ENCODE measurements at places on chromosomes 12 and 14.

GRCh38 chr12:53105256-53105655, 2.0 kb downstream of the SOAT2 start:
- no peak for DNase-seq

- DNase-seq: no peak
Observed at GRCh38 chr12:100574187-100575074, 947 bp downstream of the GAS2L3 start.

GRCh38 chr12:81395431-81395830, 317.6 kb downstream of the ACSS3 start:
- no peak for DNase-seq

DNA sequence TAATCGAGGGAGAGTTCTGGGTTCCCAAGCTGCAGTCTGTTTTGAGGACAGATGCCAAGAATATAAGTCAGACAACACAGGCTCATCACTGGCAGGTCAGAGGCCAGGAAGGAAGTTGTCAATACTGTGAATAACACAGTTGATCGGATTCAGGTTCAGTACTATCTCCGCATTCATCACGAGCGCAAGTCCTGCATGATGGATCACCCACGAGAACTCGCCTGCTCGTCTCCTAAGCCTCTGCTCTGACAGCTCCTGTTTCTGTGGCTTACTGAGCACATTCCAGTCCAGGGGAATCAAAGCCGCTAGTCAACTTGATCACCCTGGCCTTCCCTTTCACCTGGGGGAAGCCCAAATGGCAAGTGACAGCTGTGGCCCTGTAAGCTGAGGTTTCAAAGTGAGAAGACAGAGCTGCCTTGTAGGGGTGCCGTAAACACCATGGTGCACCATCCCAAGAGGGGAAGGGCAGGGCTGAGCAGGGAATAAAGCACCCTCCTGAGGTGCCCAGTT, 60.1 kb upstream of the DICER1 start:
- DNase-seq: no peak

- DNase-seq: no peak
Observed at GRCh38 chr12:7060353-7060954, at the start of gene C1S. C1S (plus strand) TSS chr12:7060718; CDS start chr12:7061913, 1,195 bp downstream.

DNA sequence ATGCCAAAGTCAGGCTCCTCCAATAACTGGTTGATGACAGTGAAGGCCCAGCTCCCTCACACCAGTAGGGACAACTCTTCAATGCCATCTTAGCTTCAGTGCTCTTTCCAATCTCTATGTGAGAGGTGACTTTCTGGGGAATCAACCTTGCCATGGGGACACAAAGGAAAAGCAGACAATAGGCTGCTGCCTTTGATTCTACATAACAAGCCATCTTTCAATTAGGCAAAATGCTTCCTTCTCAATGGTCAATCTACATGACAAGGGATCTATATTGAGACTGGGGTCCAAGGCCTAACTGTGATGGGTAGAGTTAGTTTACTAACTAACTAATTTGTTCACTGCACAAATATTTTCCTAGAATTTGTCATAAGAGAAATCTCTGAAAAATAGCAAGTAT, 1417.5 kb upstream of the SEL1L start:
- no peak for DNase-seq

GRCh38 chr12:24991209-24992049, 42.5 kb upstream of the BCAT1 start:
- DNase-seq: peak; percentile 12

- no peak for DNase-seq
Observed at GRCh38 chr12:31008241-31008761, 65.4 kb upstream of the DDX11 start.

DNA sequence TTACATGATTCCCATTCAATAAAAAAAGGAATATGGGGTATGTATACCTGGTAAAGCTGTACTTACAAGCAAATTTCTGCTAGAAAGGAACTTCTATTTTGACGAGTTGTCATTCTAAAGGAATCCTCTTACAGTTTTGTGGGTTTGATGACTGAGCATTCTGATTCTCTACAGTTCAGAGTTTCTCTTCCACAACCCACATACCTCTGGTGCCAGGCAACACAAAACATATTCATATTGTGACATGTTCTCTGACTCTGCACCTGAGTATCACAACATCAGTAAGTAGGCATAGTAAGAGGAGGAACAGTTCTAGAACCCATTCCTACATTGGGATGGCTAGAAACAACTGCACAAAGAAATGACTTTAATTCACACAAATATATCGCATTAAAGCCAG, 636.6 kb downstream of the MED13L start:
- no peak for DNase-seq

DNA sequence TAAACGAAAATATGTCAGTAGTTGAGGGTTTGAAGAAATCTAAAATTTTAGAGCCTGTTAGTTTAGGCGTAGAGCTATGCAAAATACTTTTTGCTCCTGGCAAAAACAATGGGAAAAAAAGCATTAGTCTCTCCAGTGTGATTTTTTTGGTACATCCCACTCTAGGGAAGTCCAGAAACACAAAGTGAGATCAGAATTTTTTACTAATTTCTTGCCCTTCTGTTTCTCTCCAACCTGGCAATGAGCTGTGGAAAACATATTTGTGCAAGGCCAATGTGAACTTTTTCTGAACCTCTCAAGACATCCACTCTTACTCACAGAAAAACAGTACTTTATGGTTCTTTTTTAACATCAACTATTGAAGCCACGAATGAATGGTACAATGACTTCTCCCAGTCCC, 56.9 kb upstream of the DCN start:
- no peak for DNase-seq

DNA sequence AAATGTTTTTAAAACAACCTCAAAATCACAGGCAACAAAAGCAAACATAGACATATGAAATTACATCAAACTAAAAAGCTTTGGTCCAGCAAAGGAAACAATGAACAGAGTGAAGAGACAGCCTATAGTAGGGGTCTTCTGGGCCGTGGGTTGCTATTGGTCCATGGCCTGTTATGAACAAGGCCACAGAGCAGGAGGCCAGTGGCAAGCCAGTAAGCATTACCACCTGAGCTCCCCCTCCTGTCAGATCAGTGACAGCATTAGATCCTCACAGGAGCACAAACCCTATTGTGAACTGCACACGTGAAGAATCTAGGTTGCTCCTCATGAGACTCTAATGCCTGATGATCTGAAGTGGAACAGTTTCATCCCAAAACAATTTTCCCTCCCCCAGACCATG, 174.0 kb downstream of the DIO2 start:
- DNase-seq: no peak

GRCh38 chr14:69852531-69853321, 26.5 kb upstream of the SMOC1 start:
- no peak for DNase-seq

GRCh38 chr12:122200541-122201175, 2.9 kb upstream of the B3GNT4 start:
- no peak for DNase-seq

Data from stimulated activated CD4-positive, alpha-beta T cell treated with anti-CD3 and anti-CD28 coated beads, Interleukin-12 subunit alpha, Interleukin-12 subunit beta, amount 100 ng/mL, for 48 hours (primary cell).